ENCODE measurements at places on chromosomes 2 and 18.

- DNase-seq: no peak
Measured at GRCh38 chr2:30223413-30223874, 7.9 kb upstream of the LBH start.

DNA sequence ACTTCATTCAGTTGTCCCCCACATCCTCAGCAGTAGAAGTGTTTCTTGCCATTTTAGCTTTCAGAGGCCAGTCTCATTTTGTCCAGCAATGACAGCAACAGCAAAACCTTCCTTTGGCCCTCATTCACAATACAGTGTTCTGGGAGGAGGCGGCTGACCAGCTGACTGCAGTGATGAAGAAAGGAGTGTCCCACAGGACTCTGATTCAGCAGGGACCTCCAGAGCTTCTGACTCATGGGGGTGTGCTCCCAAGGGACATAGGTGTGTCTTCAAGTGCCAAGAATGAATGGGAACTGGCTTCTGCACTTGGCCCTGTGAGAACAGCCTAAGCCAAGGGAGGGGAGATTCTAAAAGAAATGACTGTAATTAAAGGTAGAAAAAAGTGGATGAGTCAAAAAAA, 147.0 kb upstream of the PELI1 start:
- DNase-seq: no peak

GRCh38 chr2:227185615-227186232, 21.3 kb downstream of the COL4A3 start:
- DNase-seq: no peak

DNA sequence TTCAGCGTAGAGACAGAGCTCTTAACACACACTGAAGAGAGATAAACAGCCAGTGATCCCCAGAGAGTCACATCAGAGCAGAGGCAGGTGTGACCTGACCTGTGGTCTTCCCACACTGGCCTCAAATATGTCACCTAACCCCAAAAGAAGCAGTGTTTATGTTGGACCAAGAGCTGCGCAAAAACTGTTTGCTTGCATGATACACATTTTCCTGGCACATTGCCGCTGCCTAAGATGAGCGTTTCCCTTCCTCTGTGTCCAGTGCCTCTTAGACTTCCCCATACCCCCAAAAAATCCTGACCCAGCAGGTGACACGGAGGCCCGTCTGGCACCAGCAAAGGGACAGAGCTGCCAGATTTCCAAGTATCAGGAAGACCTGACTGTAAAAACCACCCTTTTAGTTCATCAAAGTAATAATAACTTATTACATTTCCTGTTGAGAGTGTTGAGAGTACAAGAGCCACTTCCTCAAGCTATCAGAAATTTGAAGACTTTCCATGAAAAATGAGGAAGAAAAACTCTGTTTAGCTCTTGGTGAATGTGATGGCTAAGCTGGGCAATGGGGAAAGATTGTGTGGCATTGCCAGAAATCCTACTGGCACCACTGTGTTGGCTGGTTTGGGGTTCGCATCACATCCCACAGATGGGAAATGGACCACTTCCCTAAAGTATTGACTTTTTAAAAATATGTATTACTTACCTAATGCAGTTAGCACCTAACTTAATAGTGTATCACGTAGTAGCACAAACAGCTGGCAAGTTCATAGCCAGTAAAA, 6.7 kb downstream of the TNFRSF11A start:
- no peak for DNase-seq

- no peak for DNase-seq
Measured at GRCh38 chr18:68722821-68723220, 7.9 kb upstream of the TMX3 start.

DNA sequence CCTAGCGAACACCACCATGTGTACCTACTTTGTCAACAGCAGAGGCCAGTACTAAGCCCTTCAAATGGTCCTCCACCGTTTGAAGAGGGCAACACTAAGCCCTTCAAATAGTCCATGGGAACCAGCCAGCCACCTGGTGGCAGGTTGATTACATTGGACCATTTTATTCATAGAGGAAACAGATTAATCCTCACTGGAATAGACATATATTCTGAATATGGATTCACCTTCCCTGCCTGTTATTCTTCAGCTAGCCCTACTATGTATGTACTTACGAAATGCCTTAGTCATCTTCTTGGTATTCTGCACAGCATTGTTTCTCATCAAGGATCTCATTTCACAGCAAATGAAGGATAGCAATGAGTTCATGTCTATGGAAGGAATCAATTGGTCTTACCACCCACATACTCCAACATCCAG, 10.0 kb upstream of the ZNF396 start:
- no peak for DNase-seq

GRCh38 chr2:158380746-158381145, 75.8 kb downstream of the CCDC148 start:
- no peak for DNase-seq

- no peak for DNase-seq
Measured at GRCh38 chr2:86556508-86556907, 6.7 kb downstream of the CHMP3 start.

DNA sequence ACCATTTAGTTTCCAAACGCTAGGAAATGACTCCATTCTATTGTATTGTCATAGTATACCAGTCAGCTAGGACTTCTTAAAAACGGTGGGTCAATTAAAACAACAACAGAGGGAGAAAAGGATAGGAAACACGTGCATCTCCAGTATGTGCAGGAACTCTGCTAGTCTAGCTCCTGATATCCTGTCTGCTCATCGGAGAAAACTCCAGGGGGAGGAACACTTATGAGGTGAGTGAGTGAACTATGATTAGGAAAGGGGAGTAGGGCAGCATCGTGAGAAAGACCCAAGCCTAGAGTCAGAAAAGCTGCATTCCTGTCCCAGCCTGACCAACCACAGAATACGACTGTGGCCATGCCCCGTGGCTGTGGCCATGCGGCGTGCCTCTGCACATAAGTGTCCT, 34.2 kb downstream of the DTNB start:
- no peak for DNase-seq

DNA sequence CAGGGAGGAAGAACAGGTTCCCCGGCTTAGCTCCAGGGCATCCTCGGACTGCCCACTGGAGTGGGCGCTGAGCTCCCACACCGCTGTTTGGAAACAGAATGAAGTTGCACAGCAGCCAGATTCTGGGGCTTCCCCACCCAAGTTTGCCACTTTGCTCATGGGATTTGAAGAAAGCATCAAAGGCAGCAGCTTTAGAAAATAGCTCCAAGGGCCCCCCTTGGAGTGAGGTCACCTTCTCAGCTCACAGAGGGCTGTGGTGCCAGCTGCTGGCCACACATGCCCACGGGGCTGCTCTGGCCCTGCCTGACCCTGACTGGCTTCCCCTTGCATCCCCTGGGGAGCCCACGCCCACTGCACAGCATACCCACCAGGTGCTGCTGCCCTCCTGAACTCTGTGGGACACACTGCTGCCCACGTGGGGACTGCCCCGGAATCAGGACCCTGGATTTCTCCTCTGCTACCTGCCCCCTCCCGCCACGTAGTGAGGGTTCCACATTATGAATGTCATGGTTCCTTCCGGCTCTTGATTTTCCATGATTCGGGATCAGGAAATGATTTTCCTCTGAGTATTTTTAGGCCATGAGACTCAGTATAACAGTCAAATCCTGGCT, 70.3 kb downstream of the TGOLN2 start:
- no peak for DNase-seq

DNA sequence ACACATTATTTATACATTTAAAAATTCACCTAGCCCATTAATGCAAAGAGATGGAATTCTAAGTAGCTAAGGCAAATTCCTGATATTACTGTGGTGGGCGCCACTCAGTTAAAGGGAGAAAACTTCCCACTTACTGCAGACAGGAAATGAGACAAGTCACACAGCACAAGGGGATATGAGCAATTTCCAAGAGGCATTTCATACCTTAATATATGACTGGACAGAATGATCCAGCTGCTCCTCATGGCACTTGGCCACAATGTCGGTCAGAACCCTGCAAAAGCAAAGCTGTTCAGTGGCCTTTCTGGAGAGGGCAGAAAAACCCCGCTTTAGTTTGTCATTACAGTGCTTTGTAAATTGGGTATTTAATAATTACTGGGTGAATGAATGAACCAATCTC, 121.4 kb upstream of the CCDC195 start:
- no peak for DNase-seq

GRCh38 chr2:59572227-59572626, 981.2 kb downstream of the BCL11A start:
- DNase-seq: no peak

DNA sequence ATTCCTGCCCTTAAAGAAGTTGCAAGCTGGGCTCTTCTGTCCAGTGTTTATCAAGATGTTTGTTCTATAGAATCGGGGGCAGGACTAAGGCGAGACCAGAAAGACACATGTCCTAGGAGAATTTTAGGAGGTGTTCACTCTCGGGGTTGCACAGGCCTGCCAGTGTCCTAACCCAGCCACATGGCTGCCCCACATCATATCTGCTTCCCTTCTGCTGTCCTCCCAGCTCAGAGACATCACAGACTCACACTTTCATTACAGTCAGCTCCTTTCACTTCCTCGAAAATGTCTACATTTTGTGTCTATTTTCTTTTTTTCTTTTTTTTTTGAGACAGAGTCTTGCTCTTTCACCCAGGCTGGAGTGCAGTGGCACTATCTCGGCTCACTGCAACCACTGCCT, 10.7 kb upstream of the MRO start:
- no peak for DNase-seq

DNA sequence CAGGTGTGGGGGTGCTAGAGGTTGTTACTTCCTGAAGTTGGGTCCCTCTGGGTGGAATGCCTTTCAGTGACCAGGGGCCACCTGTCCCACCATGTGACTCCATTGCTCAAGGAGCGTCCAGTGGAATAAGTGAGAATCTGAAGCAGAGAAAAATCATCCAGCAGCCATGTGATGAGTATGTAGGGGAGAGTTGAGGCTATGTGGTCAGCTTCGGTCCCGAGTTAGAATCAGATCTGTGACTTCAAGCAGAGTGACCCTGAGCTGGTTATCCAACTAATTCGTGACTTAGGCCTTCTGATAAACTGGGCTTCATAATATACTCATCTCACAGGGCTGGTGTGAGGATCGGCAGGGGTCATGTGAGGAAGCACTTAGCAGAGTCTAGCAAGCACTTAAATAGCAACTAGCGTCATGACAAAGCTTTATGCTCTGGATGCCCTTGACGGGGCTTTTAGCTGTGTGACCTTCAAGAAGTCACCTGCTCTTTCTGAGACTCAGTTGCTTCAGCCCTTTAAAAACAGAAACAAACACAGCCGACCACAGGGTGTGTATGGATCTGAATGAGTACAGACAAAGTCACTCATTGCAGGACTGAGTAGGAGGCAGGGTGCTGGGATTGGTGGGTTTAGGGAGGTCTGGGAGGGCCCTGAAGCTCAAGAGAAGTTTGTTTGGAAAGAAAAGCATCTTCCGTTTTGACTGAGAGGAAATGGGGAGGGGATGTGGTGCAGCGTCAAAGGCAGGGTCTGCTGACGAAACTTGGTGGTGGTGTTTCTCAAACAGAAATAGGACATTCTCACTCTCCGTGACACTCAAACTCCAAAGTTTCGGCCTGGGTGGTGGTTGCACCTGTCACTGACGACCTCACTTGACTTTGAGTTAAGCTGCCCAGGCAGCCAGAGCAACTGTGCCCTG, 264.0 kb upstream of the CXCR4 start:
- peak; percentile 32 for DNase-seq

GRCh38 chr2:23502096-23502495, 117.1 kb downstream of the KLHL29 start:
- DNase-seq: no peak

- no peak for DNase-seq
Measured at GRCh38 chr18:48133671-48134251, 203.3 kb upstream of the SMAD2 start.

DNA sequence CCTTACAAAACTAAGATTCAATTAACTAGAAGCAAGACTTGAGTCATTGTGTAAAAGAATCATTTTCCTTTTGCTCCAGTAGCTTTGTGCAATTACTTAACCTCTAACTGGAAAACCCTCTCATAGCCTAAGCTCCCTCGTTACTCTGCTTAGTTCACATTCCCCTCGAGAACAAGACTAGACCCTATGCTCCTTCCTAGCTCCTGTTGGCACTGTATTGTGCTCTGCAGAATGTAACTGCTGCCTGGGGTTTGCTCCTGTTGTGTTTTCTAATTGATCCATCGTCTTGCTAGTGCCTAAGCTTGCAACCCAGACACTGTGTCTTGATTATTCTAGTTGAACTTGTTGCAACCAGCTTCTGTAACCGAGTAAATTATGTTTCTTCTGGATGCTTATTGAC, 347.0 kb downstream of the ZNF804A start:
- no peak for DNase-seq

DNA sequence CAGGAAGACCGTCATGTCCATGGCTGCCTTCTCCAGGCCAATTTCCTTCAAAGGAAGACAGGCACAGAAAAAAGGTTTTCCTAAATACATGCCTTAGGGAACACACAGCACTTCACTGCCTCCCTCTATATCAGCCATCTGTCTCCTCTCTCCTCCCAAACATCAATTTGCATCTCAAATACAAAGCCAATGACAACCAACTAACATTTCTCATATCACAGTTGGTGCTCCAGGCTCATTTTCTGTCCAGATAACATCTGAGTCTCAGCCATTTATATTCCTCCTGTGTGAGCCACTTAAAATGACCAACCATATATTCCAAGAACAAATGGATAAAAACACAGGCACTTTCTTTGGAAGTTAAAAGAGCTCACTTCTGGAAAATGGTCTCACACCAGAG, 62.5 kb upstream of the ACAA2 start:
- DNase-seq: no peak

GRCh38 chr18:25102662-25103061, 249.3 kb downstream of the ZNF521 start:
- DNase-seq: no peak

GRCh38 chr2:181058378-181059269, 78.2 kb downstream of the UBE2E3 start:
- peak; percentile 14 for DNase-seq

- no peak for DNase-seq
Measured at GRCh38 chr18:53509886-53510285, 714.6 kb downstream of the MBD2 start.

GRCh38 chr2:118730405-118730804, 117.0 kb downstream of the EN1 start:
- DNase-seq: no peak

DNA sequence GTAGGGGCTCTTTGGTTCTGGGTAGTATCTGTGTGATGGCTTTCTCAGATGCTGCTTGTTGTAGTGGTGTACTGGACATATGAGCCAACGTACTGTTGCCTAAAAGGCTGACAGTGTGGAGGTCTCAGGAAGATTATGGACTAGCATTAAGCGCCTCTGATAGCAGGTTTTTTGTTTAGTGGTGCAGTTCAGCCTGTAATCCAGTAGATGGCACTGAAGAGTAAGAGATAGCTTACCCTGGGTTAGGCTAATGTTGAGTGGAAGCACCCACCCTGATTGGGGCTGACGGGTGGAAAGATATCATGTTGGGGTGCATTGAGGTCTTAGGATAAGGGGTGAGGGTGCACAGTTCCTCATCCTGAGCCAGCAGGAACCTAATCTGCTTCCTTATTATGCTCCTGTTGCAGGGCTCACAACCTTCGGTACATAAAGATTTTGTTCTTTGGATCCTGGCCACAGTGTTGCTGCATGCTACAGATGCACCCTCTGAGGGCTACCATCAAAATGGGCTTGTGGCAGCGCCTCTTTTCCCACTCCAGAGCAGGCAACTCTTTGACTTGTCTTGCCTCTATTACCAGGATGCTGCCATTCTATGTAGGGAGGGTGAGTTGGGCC, 79.6 kb downstream of the MSTN start:
- DNase-seq: no peak

Measured in stimulated activated CD8-positive, alpha-beta memory T cell treated with anti-CD3 and anti-CD28 coated beads, Interleukin-12 subunit alpha, Interleukin-12 subunit beta, amount 100 ng/mL, for 1 hour (primary cell).